AG10803 (cell line): ENCODE measurements at places on chromosomes 12 and 14.

- DNase-seq: peak; percentile 93
These were observed 112.3 kb upstream of the BCL2L14 start for GRCh38 chr12:11958221-11959091.

DNA sequence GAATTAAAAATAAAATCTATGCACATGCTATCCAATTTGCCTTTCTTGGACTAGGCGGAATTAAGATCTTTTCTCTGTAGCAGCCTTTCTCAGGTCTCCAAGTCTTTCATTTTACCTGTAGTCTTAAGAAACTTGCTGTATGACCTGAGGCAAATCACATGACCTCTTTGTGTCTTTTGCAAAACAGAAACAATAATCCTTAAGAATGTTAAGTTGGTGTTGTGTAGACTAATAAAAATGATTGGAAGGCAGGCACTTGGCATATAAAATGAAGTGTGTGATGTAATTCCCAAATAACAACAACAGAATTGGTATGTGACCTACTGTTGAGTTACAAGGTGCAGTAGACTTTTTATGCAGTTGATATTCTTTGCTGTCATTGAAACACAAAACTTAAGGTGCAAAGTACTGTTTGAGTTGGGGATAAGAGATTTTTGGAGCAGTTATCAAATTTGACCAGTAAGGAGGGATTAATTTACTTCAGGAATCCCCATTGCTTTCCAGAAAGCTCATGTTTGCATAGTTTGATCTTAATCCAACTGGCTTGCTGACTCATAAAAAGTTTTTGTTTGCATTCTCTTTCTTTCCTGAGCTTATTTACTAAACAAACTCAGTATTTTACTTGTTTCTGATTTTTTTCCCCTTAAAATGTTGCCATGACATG is 51.4 kb downstream of the SUSD6 start:
- peak; percentile 52 for DNase-seq

DNA sequence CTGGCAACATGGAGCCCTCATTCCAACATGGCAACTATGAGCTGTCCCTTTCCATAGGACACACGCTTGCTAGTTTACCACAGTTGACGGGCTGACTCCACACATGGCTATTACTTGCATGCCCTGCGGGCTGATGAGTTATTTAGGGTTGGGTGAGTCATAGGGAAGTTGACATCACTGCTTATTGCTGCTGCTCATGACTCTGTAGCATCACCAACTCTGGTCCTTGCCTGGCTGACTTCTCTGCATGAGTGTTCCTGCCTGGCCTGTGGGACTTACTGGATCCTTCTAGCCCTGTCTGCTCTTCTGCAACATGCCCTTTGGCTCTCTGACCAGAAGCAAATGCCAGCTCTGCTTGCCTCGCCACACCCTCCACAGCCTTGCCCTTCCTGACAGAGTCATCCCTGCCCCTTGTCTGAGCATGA is 199.5 kb downstream of the ANO6 start:
- DNase-seq: peak; percentile 99

- no peak for DNase-seq
These were observed 15.4 kb upstream of the SLC6A13 start for GRCh38 chr12:278046-278445.

- DNase-seq: no peak
These were observed 19.9 kb downstream of the BDKRB2 start for GRCh38 chr14:96224480-96225096.

DNA sequence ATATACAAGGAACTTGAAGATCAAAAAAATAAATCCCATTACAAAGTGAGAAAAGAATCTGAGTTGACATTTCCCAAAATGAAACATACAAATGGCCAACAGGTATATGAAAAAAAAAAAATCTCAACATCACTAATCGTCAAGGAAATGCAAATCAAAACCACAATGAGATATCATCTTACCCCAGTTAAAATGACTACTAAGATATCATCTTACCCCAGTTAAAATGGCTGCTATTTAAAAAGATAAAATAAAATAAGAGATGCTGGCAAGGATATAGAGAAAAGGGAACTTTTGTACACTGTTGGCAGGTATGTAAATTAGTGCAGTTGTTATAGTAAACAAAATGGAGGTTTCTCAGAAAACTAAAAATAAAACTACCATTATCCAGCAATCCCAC is 44.4 kb downstream of the PLEKHG7 start:
- DNase-seq: no peak

- peak; percentile 86 for DNase-seq
These were observed 31.3 kb upstream of the ATF1 start for GRCh38 chr12:50732591-50732990.

GRCh38 chr12:45203767-45204166 is 12.1 kb upstream of the ANO6 start:
- no peak for DNase-seq

DNA sequence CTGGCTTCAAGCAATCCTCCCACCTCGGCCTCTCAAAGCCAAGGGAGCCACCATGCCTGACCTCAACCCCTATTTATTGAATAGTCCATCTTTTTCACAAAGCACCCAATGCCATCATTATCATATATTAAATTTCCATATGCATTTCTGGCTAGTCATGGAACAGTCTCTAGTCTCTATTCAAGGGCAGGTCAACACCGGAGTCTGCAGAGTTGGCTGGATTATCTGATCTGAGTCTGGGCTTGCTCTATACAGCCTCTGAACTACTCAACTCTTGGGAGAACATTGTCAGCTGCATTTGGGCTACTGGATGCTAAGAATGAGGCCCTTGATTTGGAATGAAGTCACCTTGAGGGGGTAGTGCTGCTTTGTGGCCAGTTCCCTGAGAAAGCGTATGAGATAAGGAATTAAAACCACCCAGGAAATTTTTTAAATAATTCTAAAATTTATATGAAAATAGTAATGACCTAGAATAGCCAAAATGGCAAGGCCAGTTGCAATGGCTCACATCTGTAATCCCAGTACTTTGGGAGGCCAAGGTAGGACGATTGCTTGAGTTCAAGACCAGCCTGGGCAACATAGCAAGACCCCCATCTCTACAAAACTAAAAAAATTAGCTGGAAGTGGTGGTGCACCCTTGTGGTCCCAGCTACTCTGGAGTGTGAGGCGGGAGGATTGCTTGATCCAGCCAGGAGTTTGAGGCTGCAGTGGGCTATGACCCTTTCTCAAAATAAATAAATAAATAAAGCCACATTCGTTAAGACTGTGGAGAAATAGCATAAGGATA is 6.9 kb upstream of the NAA25 start:
- DNase-seq: no peak
